ENCODE measurements at places on chromosomes 11 and 22. TPM values are rescaled to one million over a fixed set of nuclear protein-coding genes. Genes with fewer than 3 reads are reported as not detected.

DNA sequence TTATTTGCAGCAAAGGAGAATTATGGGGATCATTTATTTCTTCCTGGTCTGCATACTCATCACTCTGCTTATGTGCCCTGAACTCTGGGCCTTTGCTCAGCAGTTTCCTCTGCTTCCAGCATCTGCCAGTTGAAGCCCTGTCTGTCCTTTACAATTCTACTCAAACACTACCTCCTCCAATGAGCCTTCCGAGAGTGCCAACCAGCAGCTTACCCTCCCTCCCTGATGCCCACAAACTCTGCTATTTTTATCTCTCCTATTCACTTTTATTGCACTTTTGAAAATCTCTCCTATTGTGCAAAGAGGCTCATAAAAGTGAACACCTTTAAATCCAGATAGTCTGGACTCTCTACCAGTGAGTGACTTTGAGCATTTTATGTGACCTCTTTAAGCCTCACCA, 3.6 kb upstream of the ME3 start:
- DNase-seq: no peak

GRCh38 chr11:20089796-20090653, 70.2 kb downstream of the DBX1 start:
- DNase-seq: no peak

GRCh38 chr22:49760630-49761571, 66.8 kb downstream of the BRD1 start:
- no peak for DNase-seq

GRCh38 chr11:126817523-126818450, 182.8 kb downstream of the KIRREL3 start:
- DNase-seq: no peak

Gene C1QTNF4
- total RNA-seq: 0.33 TPM

Gene GAB4
- not detected for total RNA-seq

Measured in right cardiac atrium (tissue), 5 donors.